ENCODE measurements at places on chromosomes 5 and 9.

- no peak for DNase-seq
These were observed 72.1 kb downstream of the C9orf152 start for GRCh38 chr9:110135846-110136245.

GRCh38 chr9:34459356-34459755 is 751 bp downstream of the DNAI1 start:
- DNase-seq = no peak

DNA sequence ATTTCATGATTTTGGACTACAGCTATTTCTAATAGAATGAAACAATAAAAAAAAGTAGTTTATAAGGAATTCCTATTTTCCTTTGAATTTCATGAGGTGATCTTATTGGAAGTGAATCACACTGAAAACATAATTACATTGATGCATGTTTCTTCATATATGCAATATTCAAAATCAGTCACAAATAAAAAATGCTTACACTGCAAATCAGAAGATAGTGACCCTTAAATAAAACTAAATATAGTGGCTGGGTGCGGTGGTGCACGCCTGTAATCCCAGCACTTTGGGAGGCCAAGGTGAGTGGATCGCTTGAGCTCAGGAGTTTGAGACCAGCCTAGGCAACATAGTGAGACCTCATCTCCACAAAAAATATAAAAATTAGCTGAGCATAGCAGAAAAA is 79.5 kb downstream of the CDC14B start:
- no peak for DNase-seq

DNA sequence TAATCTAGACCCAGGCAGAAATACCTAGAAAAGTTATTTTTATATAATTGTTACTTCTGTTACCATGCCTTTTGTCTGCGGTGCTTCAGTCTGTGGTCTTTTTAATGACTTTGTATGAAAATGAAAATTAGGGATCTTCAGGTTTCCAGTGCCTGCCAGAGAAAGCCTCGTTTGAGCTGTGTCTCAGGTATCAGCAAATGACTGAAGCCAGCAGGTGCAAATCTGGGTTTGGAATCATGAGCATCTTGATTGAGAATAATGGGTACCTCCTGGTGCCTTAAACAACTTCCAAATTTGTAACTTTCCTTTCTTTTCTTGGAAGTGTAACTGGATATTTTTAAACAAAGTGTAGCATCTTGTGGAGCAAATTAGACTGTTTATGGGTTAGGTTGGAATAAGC is 4.3 kb downstream of the ZBTB34 start:
- no peak for DNase-seq

GRCh38 chr9:77915744-77916143 is 115.9 kb downstream of the GNAQ start:
- DNase-seq = no peak
